Stimulated activated CD4-positive, alpha-beta T cell treated with anti-CD3 and anti-CD28 coated beads, Interleukin-15, amount 100 ng/mL, for 24 hours (primary cell): ENCODE measurements at places on chromosomes 7 and 10.
A peak's percentile ranks its signal among the peaks of the same experiment; 100 is the strongest.

DNA sequence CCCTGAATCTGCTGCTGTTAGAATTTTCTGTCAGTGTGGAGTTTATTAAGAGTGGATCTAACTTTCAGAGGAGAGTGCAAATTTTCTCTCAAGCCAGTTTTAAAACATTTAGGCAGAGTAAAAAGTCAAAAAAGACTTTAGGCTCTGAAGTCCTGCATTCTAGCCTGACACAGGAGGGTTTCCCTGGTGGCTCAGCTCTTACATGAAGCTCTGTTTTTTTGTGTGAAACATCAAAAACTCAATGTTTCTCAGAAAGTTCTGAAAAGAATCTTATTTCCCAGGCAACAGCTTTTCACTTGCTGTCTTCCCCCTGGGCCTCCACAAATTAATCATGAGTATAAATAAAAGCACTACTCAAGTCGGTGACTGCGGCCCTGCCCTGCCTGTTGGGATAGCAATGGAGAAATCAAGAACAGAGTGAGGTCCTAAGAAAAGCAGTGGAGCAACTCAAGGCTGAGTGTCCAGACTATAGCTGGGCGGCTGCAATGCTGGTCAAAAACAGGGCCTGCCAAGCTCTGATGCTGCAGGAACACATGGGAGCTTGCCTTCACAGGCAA, 22.3 kb upstream of the WDR11 start:
- no peak for DNase-seq

- DNase-seq: peak; percentile 69
Measured at GRCh38 chr10:78763651-78764395, 304.9 kb upstream of the ZMIZ1 start.

GRCh38 chr7:70926666-70927065, 205.3 kb upstream of the GALNT17 start:
- no peak for DNase-seq

DNA sequence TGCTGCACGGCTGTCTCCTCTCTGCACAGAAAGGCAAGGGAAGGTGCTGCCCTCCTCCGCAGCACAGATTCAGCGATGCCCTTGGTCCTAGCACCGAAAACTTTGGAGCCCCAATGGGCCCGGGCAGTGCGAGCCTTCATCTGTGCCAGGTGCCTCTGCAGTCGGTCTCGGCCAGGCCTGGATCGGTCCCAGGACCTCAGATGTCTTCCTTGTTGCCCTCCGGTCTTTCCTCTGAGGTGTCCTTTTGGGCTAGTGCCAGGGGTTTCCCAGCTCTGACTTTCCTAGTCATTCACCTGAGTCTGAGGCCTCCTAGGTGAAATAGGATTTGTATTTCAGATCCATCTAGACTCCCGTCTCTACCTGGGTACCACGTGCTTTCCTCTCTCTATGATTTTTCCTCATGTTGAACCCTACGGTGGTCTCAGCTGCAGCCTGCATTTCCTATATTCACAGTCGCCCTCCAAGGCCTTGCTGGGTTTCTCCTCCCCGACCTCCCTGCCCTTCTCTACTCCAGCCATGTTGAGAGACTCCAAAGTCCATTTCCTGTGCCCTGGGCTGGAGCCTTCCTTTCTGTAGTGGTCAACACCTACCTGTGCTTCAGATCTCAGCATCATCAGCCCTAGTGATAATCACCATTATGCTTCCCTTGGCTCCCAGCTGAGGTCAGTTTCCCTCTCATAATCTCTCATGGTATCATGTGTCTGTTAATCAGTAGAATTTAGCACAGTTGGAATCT, 92.0 kb upstream of the PRSS58 start:
- no peak for DNase-seq

DNA sequence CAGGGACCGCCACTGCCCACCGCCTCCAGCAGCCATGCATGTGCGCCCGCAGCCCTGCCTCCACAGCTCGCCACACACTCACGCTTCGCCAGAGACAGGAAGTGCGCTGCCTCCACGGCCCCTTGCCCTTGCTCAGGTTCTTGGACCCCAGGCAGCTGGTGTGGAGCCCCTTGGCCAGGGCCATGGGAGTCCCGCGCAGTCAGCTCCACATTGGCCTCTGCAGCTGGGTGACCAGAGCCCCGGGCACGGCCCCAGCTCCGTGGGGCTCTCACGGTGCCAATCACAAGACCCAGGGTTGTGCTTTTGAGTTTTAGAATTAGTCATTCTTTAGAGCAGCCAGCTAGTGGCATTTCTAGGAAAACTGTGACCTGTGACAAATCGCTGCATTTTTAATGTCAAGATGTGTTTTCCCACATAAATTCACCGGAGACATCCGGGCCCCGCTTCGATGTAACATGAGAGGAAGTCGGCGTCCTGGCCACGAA, 4.3 kb upstream of the UTF1 start:
- DNase-seq: no peak
